ENCODE measurements at places on chromosomes 6 and 20. TPM values are rescaled to one million over a fixed set of nuclear protein-coding genes. Genes with fewer than 3 reads are reported as not detected.

The TNF gene
- 0.12 TPM for total RNA-seq

- DNase-seq, result peak; percentile 75
These were observed 42.6 kb upstream of the ENPP1 start for GRCh38 chr6:131765081-131765803.

The RAB22A gene
- 24.1 TPM for total RNA-seq

The UST gene
- total RNA-seq, result 16.7 TPM

DNA sequence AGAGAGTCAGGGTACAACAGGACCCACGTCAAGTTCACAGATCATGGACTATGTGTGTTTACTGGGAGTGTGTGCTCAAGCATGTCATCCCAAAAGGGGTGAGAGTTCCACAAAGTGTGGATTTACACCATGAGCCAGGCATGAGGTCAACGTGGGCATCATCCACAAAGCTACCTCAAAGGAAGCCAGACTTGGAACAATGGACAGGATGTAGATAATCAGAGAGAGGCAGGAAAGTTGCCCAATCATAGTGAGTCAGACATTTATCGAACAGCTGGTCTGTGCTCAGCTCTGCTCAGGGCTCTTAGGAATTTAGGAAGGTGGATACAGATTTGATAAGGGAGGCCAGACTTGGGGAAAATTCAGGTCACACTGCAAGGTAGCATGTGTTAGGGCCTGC, 317.2 kb upstream of the CDYL start:
- peak; percentile 55 for DNase-seq

The SAMD3 gene
- 1.6 TPM for total RNA-seq

DNA sequence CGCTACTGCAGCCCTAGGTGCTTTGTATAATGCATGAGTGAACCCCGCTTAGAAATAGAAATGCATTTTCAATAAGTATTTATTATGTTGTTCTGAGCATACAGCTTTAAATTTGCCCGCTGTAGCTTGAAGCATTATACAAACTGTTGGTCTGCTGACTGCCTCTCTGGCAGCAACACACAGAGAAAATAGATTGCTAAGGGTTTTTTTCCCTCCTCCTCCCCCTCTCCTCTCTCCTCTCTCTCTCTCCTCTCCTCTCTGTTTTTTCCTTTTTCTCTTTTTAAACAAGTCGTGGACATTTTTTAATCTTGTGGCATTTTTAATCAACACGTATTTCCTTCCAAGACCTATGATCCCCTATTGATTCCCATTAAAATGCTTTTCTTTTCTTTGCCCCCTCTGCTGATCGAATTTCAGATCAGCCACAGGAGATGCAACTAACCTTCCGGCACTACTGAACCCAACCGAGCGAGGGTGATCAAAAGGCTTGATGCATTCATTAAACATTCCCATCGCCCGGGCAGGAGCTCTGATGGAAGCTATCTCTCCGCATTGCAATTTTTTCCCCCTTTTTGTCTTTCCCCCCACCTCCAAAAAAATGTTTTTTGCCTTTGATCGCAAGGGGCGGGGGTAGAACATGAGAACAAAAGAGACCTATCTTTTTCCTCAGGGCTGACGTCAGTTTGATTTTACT, 90.7 kb upstream of the ARID1B start:
- peak; percentile 46 for DNase-seq

- no peak for DNase-seq
These were observed 71.2 kb downstream of the CDS2 start for GRCh38 chr20:5197847-5198650.

The GMPR gene
- total RNA-seq, result 4.7 TPM

- DNase-seq, result no peak
These were observed 10.0 kb downstream of the MOCS1 start for GRCh38 chr6:39924283-39924682.

- DNase-seq, result no peak
These were observed 29.8 kb downstream of the ADGRG6 start for GRCh38 chr6:142331601-142332000.

The PTCRA gene
- total RNA-seq, result not detected

DNA sequence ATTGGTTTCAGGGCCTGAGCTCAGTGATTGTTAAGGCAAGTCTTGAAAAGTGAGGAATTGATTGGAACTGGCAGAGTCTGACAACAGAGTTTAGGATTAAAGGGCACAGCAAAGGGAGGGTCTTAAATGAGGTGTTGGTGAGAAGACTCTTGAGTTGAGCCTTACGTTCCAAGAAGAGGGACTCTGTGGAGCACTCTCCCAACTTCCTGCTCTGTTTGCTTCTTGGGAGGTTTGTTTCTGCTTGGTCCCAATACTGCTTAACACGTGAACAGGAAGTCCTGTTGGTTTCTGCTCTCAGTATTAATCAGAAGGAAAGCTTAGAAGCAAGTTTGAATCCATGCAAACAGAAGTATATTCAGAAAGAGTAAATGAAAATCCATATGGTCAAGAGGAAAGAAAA, 15.6 kb upstream of the SYNDIG1 start:
- DNase-seq, result no peak

DNA sequence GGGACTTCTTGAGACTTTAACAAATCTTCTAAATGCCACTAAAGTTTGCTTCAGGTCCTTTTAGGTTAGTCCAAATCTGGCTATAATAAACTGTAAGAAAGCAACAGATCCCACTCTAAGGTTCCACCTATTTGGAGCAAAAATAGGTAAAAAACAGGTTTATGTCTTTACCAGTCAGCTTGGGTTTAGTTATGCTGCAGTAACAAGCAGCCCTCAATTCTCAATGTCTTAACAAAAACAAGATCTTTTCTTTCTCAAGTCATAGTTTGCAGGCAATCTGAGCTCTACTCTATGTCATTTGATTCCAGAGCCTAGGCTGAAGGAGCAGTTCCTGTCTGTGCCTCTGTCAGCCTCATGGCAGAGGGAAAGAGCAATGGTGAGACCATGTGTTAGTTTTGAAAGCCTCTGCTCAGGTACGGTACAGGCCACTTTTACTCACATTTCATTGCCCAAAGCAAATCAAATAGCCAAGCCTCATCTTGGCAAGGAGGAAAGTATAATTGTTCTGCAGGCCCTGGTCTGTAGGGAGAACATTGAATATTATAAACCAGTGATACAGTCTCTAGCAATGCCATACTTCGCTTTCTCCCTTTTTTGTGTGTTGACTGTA, 108.6 kb downstream of the CD83 start:
- no peak for DNase-seq

DNA sequence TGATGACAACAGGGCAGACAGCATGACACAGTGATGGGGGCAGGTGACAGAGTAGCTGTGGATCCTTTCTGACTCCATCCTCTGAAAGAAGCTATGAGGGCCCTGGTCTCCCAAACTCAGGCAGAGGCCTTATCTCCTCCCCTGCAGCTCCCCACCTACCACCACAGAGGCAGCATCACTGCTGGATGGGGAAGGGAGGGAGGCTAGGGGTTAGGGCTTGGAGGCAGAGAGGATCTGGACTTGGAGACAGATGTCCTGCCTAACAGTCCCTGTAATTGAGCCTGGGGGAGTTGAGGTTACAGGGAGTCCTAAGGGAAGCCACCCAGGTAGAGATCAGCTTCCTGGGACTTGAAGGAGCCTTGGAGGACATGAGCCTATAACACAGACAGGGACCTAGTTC, 37.9 kb downstream of the FAM110A start:
- DNase-seq, result no peak

GRCh38 chr6:137728386-137729349, 138.4 kb upstream of the TNFAIP3 start:
- DNase-seq, result peak; percentile 69

DNA sequence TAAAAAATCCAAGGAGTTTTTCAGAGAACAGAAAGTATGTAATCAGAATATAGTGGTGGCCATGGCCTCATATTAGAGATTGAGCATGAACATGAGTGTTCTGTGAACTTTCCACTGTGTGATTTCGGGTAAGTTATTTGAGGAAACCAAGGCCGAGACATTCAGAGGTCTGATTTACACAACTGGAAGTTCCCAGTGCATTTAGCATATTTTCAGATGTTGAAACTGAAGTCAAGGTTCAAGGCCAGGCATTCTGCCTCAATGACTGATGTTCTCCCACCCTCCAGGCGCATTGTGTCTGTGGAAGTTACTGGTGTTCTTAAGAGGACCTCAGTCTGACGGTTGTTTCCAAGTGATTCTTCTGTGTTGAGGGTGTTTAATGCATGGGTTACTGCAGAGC, 26.2 kb downstream of the RNF144B start:
- DNase-seq, result no peak

- peak; percentile 93 for DNase-seq
These were observed 27.3 kb upstream of the STX16 start for GRCh38 chr20:58623579-58624473.

The GABBR1 gene
- 14.5 TPM for total RNA-seq

GRCh38 chr6:27668442-27669294, 195.8 kb upstream of the ZNF184 start:
- DNase-seq, result peak; percentile 81

The TBP gene
- 13.9 TPM for total RNA-seq

GRCh38 chr20:31705598-31706597, 16.8 kb downstream of the BCL2L1 start:
- no peak for DNase-seq

The PRSS16 gene
- not detected for total RNA-seq

GRCh38 chr6:131258816-131259476, 123.7 kb downstream of the AKAP7 start:
- DNase-seq, result no peak

GRCh38 chr6:53771785-53772624, 22.8 kb upstream of the LRRC1 start:
- peak; percentile 63 for DNase-seq

The RBM39 gene
- total RNA-seq, result 189 TPM

The BPIFB2 gene
- total RNA-seq, result not detected

DNA sequence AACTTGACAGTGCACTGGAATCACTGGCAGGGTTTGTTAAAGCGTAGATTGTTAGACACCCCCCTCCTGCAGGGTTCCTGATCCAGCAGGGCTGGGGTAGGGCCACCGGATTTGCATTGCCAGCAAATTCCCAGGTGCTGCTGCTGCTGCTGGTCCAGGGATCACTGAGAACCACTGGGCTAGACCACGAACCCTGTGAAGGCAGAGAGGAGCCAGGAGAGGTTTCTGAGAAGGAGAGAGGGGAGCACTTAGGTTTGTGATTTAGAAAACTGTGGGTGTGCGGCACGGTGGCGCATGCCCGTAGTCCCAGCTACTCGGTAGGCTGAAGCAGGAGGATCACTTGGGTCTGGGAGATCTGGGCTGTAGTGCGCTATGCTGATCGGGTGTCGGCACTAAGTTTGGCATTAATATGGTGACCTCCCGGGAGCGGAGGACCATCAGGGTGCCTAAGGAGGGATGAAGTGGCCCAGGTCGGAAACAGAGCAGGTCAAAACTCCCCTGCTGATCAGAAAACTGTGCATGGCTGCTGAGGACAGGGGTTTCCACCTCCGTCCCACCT, 53.6 kb upstream of the FAM83D start:
- DNase-seq, result no peak

All from HFFc6 (cell line).